Muscle of back (tissue), 13 donors: ENCODE measurements at places on chromosomes 16 and 17.

- no peak for DNase-seq
Measured at GRCh38 chr17:19724501-19725420, 8.4 kb upstream of the SLC47A2 start.

GRCh38 chr17:35889241-35889640, 9.1 kb upstream of the CCL5 start:
- DNase-seq = no peak

DNA sequence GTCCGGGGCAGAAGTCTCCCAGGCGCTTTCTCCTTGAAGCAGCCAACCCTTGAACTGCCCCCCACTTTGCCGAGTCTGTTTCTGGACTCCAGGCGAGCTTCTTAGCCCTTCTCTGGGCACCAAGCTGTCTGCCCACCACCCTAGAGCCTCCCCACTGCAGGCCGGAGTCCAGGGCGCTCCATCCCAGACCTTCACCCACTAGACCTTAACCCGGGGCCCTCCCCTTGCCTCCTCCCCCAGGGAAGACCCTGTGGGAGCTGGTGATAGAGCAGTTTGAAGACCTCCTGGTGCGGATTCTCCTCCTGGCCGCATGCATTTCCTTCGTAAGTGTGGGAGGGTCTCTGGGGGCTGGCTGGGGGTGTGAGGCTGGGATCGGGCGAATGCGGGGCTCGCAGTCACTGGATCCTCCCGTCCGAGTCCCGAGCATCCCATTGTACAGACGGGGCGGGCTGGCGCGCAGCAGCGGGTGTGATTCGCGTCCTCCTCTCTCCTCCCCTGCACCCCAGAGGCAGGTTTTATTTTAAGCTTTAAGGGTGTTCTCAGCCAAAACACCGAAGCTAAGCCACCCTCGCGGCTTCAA, 1.1 kb downstream of the ATP2A1 start:
- no peak for DNase-seq

DNA sequence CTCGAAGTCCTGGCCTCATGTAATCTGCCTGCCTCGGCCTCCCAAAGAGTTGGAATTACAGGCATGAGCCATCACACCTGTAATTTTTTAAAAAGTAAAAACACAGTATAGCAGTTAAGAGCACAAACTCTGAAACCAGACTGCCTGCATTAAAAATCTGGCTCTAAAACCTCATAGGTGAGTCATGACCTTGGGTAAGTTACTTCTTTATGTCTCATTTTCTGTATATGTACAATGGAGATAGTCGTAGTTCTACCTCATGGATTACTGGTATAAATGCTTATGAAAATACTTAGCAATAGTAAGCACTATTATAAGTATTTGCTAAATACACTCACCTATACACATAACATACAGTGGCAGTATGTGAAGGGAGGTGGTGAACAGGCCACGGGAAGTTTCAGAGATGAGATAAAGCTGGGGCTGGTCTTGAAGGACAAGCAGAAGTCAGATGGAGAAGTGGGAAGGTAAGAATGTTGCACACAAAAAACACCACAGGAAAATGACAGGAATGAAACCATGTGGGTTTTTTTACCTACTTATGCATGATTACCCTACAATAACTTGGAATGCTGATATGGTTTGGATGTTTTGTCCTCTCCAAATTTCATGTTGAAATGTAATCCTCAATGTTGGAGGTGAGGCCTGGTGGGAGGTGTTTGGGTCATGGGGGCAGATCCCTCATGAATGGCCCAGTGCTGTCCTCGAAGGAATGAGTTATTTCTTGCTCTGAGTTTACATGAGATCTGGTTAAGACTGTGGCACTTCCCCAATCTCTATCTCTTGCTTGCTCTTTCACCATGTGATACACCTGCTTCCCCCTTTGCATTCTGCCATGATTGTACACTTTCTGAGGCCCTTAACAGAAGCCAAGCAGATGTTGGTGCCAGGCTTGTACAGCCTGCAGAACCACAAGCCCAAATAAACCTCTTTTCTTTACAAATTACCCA, 33.9 kb downstream of the ZNF652 start:
- DNase-seq = no peak

DNA sequence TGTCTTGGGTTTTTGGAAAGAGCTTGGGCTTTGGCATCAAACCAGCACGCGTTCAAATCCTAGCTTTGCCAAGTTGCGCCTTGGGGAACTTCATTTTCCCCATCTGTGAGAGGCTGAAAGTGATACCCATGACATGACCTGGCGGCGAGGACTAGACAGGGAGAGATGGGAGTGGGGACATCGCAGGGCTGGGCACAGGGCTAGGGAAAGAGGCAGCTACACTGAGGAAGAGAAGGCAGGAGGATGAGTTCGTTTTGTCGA, 202.9 kb downstream of the IRF8 start:
- peak; percentile 69 for DNase-seq

DNA sequence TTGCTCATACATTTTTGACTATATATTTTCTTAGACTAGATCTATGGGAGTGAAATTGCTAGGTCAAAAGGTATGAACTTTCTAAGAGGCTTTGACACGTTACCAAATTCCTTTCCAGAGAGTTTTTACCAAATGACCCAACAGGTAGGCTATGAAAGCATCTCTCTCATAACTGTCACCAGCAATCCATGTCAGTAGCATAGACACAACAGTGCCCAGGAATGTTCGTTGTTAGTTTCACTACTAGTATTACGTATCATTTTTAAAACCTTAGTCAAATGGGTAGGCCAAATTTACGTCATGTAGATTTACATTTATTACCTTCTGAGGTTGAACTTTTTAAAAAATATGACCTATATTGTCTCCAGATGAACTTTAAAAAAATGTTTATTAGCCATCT, 66.8 kb downstream of the MARCHF10 start:
- DNase-seq = no peak
